ENCODE measurements at places on chromosomes 7 and 10.

DNA sequence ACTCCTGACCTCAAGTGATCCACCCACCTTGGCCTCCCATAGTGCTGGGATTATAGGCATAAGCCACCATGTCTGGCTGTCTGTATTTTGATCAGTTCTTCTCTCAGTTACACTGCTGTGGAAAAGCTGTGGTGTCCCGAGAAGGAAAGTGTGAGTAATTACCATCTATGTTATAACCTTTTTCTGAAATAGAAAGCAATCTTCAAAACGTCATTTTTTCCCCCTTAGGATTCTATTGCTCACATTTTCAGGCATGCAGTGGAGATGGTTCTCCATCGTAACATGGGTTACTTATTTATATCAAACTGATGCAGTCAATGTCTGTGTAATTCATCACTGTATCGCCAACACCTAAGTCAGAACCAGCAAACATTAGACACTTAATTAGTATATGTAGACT, 103.5 kb upstream of the FAM3C start:
- no peak for DNase-seq

- DNase-seq: no peak
Observed at GRCh38 chr7:130951976-130952876, 218.2 kb upstream of the KLF14 start.

DNA sequence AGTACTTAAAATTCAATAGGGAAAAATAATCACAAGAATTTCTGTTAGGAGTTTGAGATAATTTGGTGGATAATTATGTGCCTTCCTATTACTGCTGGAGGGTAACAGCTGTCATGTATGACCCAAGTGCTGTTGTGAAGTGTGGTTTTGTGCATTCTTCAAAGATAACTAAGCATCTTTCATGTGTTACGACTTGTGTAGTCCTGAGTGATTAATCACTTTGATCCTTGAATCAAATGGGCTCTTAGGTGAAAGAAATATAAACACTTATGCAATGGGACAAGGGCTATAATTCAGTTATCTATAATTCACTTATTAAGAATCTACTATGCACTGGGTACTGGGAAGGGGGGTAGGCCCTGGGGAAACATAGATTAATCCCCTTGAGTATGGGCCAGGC, 89.0 kb downstream of the CH25H start:
- DNase-seq: no peak

GRCh38 chr10:74502963-74503608, 323.3 kb upstream of the KAT6B start:
- DNase-seq: no peak

- no peak for DNase-seq
Observed at GRCh38 chr10:27383595-27384542, 120.2 kb upstream of the RAB18 start.

GRCh38 chr10:25180801-25181200, 6.0 kb downstream of the GPR158 start:
- no peak for DNase-seq

DNA sequence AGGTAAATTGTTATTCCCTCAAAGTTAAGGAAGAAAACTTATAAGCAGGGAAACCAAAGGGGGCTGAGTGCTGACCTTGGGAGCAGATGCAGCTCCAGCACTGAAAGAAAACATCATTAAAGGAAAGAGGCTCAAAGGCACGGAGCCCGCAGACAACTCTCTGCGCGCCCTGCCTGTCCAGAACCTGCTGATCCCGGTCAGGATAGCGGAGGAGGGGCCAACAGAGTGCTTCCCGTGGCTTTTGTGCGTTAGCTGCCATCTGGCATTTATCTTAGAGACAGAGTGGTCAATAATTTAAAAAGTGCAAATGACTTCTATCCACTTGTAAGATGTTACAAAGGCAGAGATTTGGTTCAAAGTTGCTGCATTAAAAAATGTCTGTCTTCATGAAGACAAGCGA, 162.1 kb downstream of the FANK1 start:
- DNase-seq: no peak

- DNase-seq: peak; percentile 17
Observed at GRCh38 chr7:10888861-10889260, 84.8 kb upstream of the PHF14 start.

GRCh38 chr10:83982812-83983211, 156.5 kb upstream of the GHITM start:
- no peak for DNase-seq

DNA sequence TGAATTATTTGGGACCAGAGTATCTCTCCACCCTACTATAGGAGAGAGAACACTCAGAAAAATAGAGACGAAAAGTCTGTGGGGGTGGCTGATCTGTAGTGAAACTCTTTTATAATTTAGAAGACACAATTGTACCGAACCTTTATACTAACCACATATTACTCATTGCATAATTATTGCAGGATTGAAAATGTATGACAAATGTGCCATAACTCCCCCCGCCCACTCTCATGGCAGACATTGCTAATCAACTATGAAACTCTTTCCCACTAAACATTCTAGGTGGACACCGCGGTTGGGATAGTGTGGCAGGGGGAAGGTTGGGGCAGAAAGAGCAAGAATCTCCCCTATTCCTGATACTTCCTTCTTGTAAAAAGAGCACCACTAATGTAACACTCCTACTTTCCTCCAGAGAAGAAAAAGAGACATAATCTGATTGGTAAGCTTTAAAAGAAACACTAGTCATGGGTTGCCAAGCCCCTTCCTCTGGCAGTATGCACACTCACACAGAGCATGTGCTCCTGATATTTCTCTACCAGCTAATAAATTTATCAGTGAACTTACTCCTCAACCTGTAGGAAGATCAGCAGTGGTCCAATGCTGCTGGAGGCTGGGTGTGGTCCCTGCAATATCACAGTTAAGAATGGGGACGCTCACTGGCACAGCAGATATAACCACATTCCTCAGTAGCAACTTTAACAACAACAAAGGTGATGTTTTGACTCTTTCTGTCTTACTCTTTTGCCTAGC, 18.7 kb upstream of the ARID5B start:
- no peak for DNase-seq
